Tibial artery (tissue), 4 donors: ENCODE measurements at places on chromosomes 2 and 18.

- DNase-seq = no peak
These were observed 498.3 kb upstream of the SYT4 start for GRCh38 chr18:43775591-43775990.

DNA sequence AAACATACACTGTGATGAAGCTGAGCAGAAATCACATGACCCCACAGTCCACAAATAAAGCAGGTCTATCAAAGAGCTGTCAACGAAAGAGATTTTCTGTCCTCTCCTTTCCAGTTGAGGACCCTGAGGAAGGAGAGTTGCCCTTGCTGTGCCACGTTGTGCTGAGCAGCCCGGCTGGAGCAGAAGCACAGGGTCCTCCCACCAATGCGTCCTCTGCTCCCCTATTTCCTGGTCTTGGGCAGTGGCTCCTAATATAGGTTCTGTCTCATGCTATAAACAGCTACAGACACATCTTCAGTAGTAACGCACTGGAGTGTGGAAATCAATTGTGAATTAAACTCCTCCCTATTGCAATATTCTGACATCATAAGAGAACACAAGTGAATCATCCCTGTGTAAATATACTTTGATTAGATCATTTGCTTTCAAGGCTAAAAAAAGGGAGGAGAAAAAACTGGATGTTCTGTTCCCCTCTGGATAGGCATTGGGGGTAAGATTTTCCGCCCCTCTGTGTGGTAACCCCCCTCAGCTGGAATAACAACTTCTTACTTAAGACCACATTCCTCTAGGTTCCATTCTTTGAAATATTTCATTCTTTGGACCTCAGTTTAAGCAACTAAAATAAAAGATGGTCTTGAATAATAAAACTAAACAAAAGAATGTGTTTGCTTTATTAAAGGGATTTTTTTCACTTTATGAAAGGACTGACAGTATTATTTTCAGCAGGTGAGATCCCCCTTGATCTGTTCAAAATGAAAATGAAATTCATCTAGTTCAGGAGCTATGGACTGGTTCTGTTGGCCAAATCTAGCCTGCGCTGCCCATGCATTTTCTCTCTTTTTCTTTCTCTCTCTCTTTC lies 8.3 kb upstream of the RHOB start:
- DNase-seq = peak; percentile 88

- no peak for DNase-seq
These were observed 44.1 kb downstream of the NCK2 start for GRCh38 chr2:105788670-105789290.

DNA sequence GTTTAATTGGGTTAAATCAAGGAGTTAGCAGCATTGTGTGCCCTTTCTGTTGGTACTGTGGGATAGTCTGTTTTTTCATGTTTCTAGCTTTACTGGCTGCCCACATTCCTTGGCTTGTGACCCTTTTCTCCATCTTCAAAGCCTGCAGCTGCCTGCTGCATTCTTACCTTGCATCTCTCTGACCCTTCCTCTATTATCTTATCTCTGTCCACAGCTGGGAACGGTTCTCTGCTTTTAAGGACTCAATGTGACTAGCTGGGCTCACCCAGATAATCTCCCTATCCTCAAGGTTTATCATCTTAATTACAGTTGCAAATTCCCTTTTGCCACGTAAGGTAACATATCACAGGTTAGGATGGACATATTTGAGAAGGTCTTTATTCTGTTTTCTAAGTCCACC lies 199.7 kb downstream of the KCNS3 start:
- no peak for DNase-seq

GRCh38 chr2:156918410-156918809 lies 339.1 kb upstream of the GALNT5 start:
- DNase-seq = no peak

GRCh38 chr2:173940208-173941020 lies 24.8 kb downstream of the SP3 start:
- no peak for DNase-seq

DNA sequence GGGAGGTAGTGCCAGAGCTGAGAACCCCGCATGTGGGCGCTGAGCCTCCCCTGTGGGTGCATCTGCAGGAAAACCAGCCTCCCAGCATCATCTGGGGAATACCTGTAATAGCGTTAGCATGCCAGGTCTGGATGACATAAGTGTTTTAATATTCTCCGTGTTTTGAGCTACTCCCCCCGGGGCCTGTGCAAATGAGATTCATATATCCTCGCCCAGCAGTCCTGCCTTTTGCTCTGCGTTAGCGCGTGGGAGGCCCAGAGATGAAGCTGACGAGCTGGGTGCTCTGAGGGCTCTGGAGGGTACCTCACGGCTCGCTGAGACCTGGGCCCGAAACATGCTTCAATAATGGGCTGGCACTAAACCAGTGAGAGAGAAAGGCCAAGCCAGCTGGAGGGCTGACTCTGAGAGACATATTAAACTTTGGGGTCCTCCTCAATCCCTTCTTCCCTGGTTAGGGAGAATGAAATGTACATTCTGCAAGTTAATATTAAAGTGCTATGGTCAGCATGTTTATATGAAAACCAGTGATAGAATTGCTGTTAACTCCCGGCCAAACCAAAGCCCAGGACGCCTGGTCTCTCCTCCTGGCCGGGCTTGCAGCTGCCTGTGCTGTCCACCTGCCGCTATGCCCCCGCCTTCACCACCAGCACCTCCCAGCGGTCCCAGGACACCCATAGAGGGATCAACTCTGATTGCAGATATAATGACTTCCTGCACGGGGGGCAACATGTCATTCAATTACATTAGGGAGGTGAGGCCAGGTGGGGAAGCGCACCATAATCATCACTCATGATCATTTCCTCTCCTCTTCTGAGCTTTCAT lies 77.0 kb downstream of the EDAR start:
- peak; percentile 51 for DNase-seq

DNA sequence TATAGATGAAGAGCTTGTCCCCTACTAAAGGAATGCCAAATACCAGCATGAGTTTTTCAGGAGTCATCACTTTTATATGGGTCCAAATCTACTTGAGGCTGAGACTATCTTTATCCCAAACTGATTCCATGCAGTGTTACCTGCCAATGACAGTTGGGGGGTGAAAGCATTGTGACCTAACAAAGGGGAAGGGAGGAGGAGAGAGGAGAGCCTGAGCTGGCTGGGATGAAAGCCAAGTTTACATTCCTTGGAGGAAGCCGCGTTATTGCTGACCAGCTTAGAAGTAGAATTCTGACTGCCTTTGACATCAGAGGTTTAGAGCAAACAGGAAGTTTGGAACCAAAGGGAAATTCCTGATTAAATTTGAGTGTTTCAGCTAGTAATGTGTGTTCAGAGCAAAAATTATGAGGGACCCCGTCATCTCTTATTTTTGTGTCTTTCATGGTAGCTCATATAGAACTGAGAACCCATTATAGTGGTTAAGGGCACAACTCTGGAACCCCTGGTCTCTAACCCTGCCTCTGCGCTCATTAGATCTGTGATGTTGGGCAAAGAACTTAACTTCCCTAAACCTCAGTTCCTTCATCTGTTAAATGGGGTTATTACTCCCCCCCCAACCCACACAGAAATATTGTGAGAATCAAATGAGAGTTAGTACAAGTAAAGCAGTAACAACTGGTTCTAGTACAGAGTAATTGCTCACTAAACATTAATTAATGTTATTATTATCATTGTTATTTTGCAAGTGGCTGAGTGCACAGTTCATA lies 199.3 kb upstream of the EPAS1 start:
- DNase-seq = peak; percentile 75

GRCh38 chr2:33577084-33577483 lies 22.0 kb downstream of the FAM98A start:
- DNase-seq = no peak
